Left renal pelvis (tissue), 4 donors: ENCODE measurements at places on chromosomes 16 and 17. TPM values are rescaled to one million over a fixed set of nuclear protein-coding genes. Genes with fewer than 3 reads are reported as not detected.

- DNase-seq: no peak
Observed at GRCh38 chr17:51601622-51602261, 341.4 kb downstream of the UTP18 start.

DNA sequence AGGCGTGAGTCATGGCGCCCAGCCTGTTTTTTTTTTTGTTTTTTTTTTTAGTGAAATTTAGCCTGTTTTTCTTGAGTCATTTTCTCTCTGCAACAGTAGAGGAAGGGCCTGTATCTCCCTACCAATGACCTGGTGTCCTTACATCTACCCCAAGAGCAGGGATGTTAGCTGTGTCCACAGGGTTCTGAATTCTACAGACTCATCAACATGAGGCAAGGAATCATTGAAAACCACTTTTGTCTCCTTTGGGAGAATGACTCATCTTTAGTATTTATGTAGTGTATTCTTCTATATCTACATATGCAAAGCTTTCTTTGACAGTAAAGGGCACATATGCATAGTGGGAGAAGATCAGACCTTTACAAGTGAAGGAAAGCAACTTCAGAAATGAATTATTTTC lies 105.3 kb downstream of the SPECC1 start:
- DNase-seq: no peak

ADAD2 gene
- polyA plus RNA-seq: not detected

GRCh38 chr16:72508191-72508590 lies 336.2 kb upstream of the PMFBP1 start:
- DNase-seq: no peak

GRCh38 chr17:60502145-60502544 lies 23.9 kb downstream of the APPBP2 start:
- no peak for DNase-seq

DNA sequence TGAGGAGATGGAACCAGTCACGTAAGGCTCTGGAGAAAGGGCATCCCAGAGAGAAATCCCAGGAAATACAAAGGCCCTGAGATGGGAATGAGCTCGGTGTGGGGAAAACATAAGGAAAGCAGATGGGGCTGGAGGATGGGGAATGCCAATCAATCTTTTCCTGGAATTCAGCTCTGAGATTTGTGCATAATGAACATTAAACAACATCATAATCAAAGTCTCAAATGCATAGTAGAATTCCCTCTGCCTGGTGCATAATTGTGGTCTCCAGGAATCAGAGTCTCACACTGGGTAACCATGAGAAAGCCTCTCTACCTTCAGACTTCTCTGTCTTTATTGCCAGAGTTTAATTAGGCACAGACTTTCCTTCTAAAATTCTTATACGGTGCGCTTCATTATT lies 30.8 kb downstream of the OTOA start:
- DNase-seq: no peak

ASPHD1 gene
- polyA plus RNA-seq: 0.34 TPM

DNA sequence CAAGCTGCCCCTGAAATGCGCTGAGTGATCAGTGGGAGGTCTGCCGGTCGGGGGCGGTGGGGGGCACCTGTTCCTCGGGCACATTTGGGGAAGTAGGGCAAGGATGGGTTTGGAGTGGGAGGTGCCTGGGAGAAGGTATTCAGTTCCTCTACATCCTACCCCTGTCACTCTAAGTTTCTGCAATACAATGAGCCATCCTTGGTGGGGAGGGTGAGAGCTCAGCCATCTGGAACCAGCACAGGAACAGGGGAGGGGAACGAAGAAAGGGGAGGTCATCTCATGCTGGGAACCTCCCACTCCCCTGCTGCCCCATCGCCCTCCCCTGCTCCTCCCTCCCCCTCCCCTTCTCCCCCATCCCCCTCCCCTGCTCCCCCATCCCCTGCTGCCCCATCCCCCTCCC lies 4.2 kb downstream of the DPH1 start:
- no peak for DNase-seq

DNA sequence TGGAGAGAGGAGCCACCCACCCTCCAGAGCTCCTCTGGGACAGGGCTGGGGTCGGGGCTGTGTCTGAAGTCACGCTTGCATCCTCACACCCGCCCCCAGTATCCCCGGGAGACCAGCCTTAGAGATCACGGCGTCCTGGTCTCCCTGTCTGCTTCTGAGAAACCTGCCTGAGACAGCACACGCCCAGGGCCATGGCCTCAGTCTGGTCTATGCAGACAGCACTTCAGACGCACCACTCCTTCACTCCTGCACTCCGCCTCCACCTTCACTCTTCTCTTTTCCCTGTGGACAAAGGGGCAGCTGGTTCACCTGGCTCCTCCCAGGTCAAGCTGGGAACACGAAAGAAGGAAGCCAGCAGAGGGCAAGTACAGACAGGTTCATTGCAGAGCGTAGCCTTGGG lies 248.0 kb upstream of the GSE1 start:
- no peak for DNase-seq

IRX6 gene
- polyA plus RNA-seq: 6.1 TPM
